ENCODE measurements at places on chromosomes 16 and 17. TPM values are rescaled to one million over a fixed set of nuclear protein-coding genes. Genes with fewer than 3 reads are reported as not detected.

DNA sequence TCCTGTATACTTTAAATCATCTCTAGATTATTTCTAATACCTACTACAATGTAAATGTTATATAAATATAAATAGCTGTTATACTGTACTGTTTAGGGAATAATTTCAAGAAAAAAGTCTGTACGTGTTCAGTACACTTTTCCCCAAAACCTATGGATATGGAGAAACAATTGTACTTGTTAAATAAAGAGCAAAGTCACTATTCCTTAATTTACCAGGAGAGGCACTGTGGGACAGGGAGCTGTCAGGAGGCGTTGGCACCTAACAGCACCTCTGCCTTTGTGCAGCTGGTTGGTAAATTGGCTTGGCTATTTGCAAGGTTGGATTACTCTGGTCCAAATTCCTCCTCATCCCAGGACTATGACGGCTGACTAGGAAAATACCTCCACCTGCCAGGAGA, 28.0 kb downstream of the CRHR1 start:
- no peak overlapping the region for H3K27ac ChIP-seq
- no peak overlapping the region for H3K4me3 ChIP-seq
- no peaks in the 10 kb centered on the region for H3K27me3 ChIP-seq
- no peaks in the 10 kb centered on the region for H3K36me3 ChIP-seq
- DNase-seq, result no peak
- H3K4me1 ChIP-seq, result no peaks in the 10 kb centered on the region

DNA sequence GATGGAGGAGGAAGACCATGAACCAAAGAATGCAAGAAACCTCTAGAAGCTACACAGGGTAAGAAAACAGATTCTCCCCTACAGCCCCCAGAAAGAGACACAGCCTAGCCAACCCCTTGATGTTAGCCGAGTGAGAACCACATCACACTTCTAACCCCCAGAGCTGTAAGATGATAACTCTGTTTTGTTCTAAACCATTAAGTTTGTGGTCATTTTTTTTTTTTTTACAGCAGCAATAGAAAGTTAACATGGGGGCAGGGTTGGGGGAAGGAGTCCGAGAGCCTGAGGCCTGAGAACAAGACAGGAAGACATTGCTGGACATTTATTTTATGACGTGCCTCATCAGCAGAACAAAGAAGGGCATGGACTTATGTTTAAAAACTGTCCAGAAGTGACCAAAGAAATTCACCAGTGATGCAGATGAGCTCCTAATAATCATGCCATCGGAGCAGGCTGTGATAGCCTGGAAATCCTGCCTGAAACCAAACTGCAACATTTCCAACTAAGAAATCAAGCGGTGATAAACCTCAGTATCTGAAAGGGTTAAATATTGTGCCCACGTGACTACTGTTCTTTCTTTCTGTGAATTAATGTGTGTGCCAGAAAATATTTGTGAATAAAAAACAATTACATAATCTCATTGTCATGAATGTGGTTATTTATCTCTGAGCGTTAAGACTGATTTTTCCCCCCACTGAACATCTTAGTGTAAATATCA, 1.1 kb downstream of the ABCA9 start:
- peak overlapping the region; percentile 40 for H3K4me3 ChIP-seq
- H3K4me1 ChIP-seq, result peaks cover 43% of the 10 kb centered on the region
- no peaks in the 10 kb centered on the region for H3K36me3 ChIP-seq
- H3K27me3 ChIP-seq, result no peaks in the 10 kb centered on the region
- DNase-seq, result no peak

The DHX58 gene
- total RNA-seq, result 25.8 TPM

DNA sequence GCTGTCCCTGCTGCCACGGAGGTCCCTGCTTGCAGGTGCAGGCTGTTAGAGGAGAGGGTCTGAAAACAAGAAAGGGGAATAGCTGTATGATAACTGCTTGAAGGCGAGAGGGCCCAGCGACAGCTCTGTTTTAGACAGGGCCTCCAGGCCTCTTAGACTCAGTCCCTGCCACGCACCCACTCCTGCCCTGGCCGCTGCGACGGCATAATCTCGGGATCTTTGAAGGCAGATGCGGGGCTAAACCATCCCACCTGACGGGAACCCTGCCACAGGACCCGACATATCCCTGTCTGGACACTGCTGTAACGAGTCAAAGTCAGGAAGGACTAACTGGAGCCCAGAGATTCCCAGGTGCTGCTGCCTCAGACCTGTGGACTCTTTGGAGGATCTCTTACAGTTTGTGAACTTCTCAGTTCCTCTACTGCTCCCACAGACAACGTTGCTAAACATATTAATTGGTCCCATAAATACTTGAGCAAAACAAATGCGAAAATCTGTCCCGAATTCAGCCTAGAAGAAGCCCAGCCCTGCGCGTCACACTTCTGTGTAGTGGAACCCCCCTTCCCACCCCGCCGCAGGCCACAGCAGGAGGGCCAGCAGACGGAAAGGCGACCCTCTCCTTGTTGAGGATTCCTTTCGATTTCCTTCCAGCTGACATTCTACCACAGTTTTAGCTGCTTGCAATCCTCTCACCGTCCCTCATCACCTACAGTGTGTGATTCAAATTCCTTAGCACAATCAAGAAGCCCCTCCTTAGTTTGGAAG, 998 bp upstream of the TMEM11 start:
- peak overlapping the region; percentile 84 for H3K27ac ChIP-seq
- H3K4me3 ChIP-seq, result peak overlapping the region; percentile 66
- peaks cover 12% of the 10 kb centered on the region for H3K36me3 ChIP-seq

GRCh38 chr16:66135421-66135831, 231.1 kb upstream of the CDH5 start:
- H3K27me3 ChIP-seq, result no peaks in the 10 kb centered on the region
- H3K36me3 ChIP-seq, result no peaks in the 10 kb centered on the region

All from tibial nerve (tissue), 4 donors.